ENCODE measurements at places on chromosomes 1 and 21. TPM values are rescaled to one million over a fixed set of nuclear protein-coding genes. Genes with fewer than 3 reads are reported as not detected.

GRCh38 chr1:36166136-36166535 is 10.2 kb downstream of the MAP7D1 start:
- DNase-seq, result no peak

DNA sequence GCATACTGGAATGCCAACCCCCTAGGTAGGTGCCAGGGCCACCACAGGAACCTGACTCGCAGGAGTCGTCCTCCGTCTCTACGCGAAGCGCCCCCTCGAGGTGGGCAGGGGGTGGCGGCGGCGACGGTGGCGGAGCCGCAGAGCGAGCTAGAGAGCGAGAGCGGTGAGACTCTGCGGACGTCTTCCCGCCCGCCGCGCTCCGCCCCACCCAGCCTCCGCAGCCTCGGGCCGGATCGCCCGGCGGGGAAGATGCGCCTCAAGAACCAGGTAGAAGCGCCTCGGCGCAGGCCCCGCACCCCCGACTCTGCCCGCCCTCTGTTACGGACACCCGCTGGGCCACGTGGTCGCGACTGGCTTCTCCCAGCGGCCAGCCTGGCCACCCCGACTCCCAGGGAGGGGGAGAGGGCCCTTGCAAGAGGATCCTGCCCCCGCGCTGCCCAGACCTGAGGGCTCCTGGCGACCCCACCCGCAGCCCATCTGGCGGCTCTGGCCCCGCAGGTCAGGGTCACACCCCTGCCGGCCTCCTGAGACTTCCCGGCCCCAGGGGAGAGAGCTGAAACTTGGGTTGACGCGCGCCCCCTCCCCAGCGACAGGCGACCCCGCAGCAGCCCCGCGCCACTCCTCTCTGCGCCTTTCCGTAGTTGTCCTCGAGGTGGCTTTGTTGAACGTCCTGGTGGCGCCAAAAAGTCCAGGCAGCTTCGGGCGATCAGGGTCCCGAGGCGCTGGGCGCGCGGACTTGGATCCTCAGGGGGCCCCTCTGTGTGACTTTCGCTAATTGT is 24.4 kb upstream of the AGBL4 start:
- DNase-seq, result no peak

DNA sequence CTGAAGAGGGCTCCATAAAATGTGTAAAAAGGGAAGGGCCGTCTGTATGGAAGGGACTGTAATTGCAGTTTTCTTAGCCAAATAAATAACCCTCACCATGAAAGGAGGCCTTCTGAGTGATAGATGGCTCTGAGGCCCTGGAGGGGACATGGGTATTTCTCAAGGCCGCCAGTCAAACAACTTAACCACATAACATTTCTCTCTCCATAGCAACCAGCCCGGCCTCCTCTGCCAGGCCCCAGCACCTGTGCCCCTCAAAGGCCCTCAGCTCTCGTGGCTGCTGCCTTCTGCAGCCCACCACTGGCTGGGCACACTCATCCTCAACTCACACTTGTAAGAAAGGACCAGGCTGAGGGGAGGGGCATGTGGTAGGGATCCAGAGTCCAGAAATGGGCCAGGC is 57.0 kb upstream of the GJB5 start:
- DNase-seq, result no peak

DNA sequence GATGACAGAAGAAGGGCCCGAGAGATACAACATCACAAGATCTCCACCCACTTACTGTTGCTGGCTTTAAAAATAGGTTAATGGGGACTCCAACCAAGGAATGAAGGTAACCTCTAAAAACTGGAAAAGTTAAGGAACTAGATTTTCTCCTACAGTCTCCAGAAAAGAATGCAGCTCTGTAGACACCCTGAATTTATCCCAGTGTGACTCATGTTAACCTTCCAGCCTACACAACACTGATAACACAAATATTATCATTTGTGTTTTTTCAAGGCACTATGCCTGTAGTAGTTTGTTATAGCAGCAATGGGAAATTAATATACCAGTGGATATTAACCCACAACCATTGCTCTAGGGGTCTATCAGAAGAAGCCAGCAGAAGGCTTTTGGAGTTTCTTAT is 730.7 kb upstream of the ZP4 start:
- no peak for DNase-seq

GRCh38 chr1:117032681-117033539 is 27.2 kb upstream of the TTF2 start:
- DNase-seq, result no peak

- DNase-seq, result no peak
Observed at GRCh38 chr1:4084446-4084845, 184.4 kb upstream of the C1orf174 start.

DNA sequence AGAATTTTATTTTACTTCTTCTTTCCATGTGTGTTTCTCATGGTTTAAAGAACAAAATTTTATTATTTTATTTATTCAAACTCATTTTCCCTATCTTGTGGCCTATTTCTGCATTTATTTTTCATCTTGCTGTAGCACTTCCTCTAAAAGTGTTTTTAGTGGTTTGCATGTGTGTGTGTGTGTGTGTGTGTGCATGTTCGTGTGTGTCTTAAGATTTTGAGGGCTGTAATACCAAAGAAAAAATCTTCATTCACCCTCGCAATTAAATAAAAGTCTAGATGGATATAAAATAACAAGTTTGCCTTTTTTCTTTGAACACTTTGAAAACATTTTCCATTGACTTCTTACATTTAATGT is 24.6 kb upstream of the FCRL3 start:
- no peak for DNase-seq

- DNase-seq, result no peak
Observed at GRCh38 chr1:47996406-47997226, 569 bp downstream of the TRABD2B start.

DNA sequence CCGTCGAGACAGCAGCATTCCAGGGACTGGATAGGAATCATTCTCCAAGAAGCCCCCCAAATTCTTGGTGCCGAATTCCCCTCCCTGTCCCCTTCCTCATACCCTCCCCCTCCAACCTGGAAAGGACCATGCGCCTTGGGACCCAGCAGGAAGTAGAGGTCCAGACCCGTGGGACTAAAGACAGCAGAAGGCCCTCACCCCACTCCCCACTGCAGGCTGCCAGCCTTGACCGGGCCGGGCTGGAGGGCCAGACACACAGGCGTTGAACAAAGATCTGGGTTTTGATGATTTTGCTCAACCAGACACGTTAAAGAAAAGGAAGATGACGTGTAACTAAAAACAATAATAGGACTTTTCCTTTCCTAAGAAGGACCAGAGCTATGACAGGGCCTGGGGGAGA is 286.5 kb downstream of the NPHP4 start:
- DNase-seq, result no peak

DNA sequence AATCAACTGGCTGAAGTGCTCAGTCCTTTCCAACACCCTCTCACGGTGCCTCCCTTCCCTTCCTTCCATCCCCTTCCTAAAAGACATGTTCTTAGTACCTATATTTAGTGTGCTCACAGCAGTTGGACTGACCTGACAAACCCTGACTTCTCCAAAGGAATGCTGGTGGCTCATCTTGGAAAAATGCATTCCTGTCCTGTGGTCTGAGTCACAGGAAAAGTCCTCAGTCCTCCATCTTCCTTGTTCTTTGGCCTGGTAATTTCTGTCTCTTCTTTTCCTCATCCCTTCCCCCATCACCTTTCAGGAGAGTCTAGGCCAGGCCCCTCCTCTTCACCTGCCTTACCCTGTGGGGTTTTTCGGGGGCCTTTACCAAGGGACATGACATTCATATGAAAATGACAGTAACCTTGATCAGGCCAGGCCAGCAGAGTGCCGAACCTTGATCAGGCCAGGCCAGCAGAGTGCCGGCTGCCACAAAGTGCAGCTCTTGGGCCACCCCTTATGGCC is 7.2 kb downstream of the ATP1B1 start:
- DNase-seq, result peak; percentile 72

DNA sequence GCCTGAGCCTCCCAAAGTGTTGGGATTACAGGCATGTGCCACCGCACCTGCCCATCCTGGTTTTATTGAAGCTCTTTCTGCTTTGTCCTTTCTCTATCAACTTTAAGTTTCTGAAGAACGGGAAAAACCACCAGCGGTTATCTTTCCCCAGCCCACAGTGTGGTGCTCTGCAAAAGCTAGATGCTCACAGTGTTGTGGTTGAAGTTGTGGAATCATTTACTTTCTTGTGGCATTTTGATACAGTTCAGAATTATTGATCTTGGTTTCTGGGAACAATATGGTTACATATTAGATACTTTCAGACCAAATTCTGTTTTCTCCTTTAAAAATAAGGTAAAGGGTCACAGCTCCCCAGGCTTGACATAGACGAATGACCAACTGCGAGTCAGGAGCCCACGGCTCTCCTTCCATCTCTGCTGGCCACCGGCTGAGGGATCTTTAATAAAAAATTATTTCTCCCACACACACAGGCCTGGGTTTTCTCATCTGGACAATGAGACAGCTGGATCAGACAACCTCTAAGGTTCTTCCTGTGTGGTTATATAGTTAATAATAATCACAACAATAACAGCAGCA is 385.3 kb downstream of the SETD4 start:
- DNase-seq, result no peak

DNA sequence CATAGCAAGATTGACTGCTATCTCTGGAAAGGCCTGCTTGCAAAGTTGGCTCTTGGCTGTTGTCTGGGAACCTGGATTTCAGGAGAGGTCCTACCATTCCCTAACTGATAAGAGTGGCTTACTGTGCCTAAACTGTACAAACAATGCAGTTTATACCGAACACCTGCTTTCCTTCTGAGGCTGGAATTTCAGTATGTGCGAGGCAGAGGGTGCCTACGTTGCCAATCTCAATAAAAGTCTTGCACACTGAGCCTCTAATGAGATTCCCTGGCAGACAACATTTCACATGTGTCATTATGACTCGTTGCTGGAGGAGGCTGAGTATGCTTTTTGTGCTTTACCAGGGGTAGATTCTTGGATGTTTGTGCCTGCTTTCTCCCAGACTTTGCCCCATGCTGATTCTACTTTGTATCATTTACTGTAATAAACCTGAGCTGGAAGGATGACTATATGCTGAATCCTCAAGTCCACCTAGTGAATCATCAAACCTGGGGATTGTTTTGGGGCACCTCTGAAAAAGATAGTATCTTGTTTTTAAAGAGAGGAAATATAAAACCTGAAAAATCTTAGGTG is 58.9 kb upstream of the GNG4 start:
- DNase-seq, result no peak

The TRABD2B gene
- total RNA-seq, result 0.06 TPM

The SLC30A10 gene
- total RNA-seq, result not detected

The LMOD1 gene
- not detected for total RNA-seq

The ANGPTL3 gene
- total RNA-seq, result not detected

The C1QTNF12 gene
- 0.76 TPM for total RNA-seq

Data from glomerular endothelial cell (primary cell).